ENCODE measurements at places on chromosomes 3 and 15.

DNA sequence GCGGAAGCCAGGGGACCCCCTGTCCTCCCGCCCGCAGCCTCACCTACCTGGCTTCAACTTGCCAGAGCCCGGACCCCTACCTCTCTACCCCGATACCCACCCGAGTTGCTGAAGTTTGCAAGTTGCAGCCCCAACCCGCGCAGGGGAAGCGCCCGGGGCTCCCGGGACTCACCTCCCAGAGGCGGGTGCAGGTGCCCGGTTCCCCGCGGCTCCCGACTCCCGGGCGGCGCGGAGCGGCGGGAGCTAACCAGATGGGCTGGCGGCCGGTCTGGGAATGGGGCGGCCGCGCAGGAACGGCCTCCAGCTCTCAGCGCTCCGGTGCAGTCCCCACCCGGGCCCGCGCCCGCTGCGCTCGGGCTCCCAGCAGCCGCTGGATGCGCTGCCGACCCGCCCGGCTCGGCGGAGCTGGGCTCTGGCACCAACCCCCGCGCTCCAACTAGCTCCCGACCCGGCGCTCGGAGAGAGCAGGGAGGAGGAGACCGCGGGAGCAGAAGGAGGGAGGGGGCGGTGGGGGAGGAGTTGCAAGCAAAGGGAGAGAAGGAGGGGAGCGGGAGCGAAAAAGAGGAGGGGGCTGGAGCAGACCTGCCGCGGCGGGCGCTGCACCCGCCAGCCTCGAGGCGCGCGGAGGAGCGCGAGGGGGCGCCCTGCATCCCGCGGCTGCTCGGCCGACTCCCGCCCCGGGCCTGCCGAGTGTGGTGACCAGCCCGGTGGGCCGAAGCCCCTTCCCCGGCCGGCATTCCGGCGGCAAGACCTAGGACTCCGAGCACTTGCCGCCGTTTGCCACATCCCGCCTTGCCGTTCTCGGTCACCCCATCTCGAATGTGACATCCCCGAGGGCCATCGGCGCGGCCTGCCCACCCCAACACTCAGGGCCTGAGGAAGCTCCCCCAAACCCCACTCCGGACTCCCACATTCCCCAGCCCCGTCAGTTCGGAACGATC lies at the start of gene SEMA5B:
Gene SEMA5B (minus strand): TSS at position 472 of the 941 bp plus-strand sequence. CDS start 66,500 bp downstream, outside the sequence.
- DNase-seq, result no peak

- DNase-seq, result no peak
These were observed 44.8 kb downstream of the GATM start for GRCh38 chr15:45333550-45333949.

DNA sequence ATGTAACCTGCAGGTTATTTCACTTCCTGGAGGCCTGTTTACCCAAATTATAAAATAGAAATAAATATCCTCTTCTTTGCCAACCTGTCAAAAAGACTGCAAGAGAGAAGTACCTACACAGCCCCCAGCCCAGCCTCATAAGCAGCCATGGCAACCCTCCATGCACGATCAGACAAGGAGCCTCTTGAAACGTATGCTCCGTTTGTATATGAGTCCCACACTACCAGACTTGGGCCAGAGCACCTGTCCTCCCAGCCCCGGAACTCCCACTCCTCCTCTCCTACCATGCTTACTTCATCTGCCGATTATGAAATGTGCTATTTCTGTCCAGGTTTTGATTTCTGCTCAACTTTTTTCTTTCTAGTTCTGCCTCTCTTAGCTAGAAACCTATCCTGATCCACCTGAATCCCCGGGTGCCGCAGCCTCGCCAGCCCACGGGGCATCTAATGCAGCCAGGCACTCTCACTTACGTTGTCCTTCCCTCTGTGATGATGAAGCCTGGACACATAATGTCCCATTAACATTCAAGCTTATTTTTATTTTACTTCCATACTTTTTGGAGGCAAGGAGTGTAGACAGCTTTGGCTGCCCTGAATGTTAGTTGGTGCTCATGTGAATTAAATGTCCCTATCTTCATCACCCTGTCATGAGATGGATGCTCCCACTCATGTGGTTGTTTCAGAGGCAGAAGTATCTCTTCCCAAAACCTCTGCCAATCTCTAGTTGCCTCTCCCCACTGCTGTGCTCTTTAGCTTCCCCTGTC lies 73.8 kb downstream of the MB21D2 start:
- no peak for DNase-seq

GRCh38 chr15:95990833-95991232 lies 339.7 kb upstream of the NR2F2 start:
- DNase-seq, result peak; percentile 4

DNA sequence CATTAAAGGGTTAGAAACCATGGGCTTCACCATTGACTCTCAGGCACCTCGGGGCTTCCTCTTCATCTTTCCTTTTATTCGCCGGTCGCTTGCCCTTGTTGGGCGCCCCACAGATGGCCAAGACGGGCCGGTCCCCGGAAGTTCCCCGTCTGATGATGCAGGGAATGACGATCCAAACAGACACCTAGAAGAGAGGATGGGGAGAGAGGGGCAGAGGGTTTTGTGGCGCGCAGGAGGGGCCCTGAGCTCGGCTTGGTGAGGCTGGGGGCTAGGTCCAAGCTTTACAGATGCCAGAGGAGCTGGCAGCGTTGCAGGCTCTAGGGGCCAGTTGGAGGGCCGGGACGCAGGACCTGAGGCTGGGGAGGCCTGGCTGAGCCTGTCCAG lies 532 bp upstream of the ESYT3 start:
- DNase-seq, result no peak

DNA sequence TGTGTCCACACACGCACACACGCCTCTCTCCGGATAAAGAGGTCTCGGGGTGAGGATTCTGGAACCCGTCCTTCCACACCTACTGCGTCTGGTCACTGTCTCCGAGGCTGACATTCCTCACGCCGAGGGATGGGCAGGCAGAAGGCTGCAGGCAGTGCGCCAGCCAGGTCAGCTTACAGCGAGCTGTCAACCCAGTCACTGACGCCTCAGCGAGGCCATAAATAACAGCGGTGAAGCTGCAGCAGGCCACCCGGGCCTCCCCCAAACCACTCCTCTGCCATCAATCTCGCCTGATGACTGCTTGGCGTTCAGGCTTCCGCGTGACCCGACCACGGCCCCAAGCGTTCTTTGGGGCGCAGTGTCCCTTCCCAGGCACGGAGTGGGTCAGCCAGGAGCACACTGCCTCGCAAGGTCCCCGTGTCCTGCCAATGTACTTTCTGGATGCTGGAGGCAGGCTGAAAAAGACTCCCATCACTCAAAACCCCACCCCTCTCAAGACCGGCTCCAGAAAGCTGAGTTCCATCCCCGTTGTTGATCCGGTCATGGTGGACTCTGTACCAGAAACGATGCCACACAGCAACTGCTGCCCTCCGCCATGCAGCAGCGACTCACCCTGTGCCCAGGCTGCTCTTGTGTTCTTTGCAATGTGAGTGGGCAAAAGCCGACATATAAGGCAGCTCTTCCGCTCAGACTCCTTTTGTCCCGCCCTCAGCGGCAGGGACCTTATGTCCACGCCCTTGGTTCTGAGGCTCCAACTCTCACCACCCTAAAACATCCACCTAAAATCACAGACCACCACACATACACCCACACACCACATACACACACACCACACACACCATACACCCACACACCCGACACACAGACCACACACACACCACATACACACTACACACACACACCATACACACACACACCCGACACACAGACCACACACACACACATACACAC lies 27.1 kb downstream of the CPN2 start:
- peak; percentile 66 for DNase-seq

DNA sequence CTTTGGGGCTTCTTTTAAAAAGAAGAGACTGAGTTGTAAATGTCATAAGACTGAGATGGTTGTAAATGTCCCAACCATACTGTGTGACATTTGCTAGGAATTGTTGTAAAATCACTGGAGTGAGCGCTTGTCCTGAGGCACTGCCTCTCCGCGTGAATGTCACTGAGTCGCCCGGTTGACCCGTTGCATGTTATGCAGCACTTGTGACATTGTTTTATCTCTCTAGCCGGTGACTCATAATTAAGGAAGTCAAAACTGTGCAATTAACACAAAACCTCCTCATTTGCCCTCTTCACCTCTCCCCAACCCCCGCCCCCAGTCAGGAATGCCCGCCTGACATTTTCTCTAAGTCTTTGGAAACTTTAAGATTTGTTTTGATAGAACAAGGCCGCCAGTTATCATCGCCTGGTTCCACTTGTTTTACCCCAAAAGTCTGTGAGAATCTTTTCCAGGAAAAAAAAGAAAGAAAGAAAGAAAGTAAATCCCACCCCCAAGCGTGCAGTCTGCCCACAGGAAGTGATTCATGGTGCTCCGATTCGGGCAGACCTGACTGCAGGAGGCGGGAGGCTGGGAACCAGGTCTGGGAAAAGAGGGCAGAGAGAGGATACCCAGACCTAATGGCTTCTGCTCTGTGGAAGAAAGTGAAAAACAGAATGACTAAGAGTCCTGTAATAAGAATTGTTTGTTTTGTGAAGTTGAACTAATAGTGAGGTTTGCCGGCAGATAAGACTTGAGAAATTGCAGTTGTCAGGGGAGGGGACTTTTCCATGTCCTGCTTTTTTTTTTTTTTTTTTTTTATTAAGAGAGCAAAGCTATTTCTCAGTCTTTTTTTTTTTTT lies 84.8 kb downstream of the SMAD3 start:
- DNase-seq, result no peak

DNA sequence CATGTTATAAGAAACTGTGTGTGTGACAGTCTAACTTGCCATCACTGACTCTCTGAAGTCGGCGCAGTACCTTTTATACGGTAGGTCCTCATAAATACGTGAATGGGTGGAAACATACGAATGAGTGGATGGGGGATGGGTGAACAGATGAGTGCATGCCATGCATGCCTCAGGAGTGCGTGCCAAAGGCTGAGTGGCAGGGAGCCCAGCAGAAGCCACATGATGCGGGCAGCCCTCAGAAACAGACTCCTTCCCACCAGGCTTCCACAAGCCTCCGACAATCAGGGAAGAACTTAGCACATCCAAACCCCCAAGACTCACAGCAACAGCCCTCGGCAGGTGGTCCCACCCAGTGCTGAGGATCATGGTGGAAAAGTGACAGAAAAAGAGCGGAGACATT lies 16.7 kb downstream of the HCN4 start:
- no peak for DNase-seq

DNA sequence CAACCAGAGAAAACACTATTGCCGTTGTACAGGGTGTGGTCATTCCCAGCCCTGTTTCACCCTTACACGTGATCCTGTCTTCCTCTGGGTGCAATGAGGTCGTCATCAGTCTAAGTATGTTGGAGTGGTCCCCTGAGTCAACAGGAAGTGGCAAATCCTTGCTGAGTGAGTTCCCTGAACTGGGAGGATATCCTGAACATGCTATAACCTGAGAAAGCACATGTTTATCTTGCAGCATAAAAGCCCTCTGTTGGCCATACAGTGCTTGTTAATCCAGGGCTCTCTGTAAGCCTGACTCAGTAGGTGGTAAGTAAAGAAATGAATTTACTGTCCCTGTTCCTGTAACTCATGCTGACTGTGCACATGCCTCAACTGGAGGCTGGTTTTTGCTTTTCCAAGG lies 477.8 kb upstream of the RGMA start:
- DNase-seq, result no peak

GRCh38 chr3:5840056-5840455 lies 652.5 kb downstream of the EDEM1 start:
- no peak for DNase-seq

- no peak for DNase-seq
These were observed 135.7 kb downstream of the ZPLD1 start for GRCh38 chr3:102570511-102570910.

- no peak for DNase-seq
These were observed 1.8 kb downstream of the ARRDC4 start for GRCh38 chr15:97962263-97962662.

GRCh38 chr15:90154861-90155626 lies 46.1 kb upstream of the SEMA4B start:
- no peak for DNase-seq

- no peak for DNase-seq
These were observed 429.3 kb downstream of the GRM7 start for GRCh38 chr3:7290077-7290825.

DNA sequence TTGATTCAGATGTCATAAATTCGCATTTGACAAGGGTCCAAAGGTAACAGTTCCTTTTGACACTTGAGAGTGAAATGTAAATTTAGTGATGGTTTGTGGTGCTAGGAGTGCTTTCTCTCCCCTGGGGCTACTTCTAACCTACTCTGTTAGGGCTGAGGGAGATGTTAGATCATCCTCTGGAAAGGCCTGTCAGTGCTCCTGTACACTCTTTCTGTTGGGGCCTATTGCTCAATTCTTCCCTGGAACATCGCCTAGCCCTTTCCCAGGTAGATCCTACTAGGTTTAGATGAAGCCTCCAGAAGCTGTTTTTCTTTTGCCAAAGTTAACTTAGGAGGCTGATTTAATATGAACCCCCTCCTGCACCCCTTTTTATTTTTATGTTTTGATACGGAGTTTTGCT lies 1.4 kb downstream of the PCCB start:
- peak; percentile 7 for DNase-seq

GRCh38 chr3:21715662-21716061 lies 35.3 kb downstream of the ZNF385D start:
- DNase-seq, result no peak

DNA sequence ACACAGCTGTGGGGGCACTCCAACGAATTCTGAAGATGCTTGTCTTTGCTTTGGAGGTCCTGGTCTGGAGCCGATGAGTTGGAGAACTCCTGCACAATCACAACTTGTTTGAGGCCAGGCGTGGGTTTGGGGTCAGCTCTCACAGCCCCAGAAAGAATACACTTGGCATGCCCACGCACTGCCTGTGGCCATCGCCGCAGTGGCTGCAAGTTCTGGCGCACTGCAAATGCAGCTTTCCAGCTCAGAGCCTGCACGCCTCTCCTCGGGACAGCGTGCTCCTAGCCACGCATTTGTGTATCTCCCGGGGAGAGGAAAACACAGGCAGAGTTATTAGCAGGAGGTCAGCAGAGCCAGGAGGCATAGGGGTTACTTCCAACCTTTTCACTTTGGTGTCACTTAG lies 282.7 kb downstream of the ADAMTS17 start:
- DNase-seq, result no peak

DNA sequence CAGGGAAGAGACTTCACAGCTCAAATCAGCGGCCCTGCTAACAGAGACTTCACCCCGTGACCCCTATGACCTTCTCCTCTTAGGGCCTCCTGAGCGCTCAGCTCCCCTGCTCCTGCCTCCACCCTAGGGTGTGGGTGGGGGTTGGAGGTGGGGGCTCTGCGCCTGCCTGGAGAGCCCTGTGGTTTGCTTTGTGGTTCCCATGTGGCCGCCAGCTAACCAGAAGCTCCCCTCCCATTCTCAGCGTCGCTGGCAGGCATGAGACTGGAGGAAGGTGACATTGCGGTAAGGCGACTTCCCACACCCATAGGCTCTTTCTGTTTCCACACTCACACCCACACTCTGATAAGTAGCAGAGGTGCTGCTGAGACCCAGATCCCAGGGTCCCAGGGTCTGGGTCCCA lies 27.6 kb downstream of the XYLB start:
- no peak for DNase-seq

GRCh38 chr15:83585601-83586335 lies 68.2 kb upstream of the ADAMTSL3 start:
- DNase-seq, result no peak

- DNase-seq, result no peak
These were observed 86.7 kb downstream of the MAGI1 start for GRCh38 chr3:65951836-65952505.

- no peak for DNase-seq
These were observed at the start of gene P2RY1 for GRCh38 chr3:152834776-152835600. Gene P2RY1 (plus strand): TSS chr3:152835131. CDS start chr3:152835783, 652 bp downstream.

GRCh38 chr15:59005579-59005978 lies 18.1 kb downstream of the RNF111 start:
- DNase-seq, result no peak
